ENCODE measurements at places on chromosomes 4 and X. TPM values are rescaled to one million over a fixed set of nuclear protein-coding genes. Genes with fewer than 3 reads are reported as not detected.

Gene TACR3
- polyA plus RNA-seq, result not detected

Gene POU3F4
- not detected for polyA plus RNA-seq

DNA sequence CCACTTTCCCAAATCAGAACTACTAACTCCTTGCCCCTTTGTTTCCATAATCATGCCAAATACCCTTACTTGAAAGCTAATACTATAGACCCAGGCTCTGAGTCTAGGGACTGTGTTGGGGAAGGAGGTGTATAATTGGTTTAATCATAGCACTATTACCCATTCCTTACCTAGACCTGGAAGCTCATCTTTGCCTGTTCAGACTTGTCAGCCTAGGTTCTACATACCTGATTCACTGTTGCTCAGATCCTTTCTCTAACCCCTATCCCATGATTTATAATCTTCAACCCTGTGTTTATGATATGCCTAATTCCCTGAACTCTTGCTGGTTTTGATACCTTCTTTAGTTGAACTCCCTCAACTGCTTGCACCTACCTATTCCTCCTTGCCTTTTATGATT lies 123.1 kb upstream of the GRIA3 start:
- DNase-seq, result no peak

Gene DMRTC1
- not detected for polyA plus RNA-seq

DNA sequence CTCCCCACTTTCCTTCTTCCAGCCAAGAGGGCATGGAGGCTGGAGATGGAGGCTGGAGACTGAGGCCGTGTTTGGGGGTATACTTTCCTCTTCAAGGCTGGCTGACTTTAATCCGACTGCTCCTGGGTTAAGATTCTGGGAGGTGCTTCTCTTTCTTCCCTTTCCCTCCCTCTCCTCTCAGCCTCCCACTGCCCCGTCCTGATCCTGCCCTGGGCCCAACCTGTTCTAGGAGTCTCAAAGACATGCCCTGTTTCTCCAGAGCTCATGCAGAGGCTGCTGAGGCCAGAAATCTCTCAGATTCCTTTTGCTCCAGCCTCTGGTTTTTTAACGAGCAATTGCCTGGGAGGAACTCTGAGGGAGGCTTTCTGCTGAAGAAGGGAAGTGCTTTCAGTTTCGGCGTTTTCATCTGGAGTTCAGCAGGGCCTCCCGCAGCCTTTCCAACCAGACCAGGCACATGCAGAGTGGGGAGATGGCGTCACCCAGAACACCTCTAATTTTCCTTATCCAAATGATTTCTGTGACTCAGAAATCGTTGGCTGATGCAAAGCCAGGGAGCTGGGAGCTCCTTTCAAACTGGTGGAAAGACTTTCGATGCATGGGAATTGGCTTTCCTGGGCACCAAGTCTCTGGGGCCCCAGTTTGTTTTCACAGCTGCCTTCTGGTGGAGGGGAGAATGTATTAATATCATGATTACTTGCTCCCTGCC lies 34.5 kb upstream of the FAM9C start:
- DNase-seq, result peak; percentile 72

DNA sequence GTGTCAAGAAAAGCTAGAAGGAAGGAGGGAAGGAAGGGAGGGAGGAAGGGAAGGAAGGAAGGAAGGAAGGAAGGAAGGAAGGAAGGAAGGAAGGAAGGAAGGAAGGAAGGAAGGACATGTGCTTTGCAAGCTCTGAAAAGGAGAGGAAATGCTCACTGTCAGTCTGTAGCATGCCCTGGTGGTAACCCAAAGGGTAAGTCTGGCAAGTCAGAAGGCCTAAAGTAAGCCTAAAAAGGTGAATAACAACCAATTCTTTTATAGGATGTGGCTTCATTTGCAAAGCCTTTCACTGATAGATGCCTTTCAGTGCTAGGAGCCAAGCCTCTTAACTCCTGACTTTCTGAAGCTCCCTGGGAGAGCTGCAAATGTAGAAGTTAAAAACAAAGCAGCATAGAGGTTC lies 542.6 kb downstream of the CFAP47 start:
- no peak for DNase-seq

DNA sequence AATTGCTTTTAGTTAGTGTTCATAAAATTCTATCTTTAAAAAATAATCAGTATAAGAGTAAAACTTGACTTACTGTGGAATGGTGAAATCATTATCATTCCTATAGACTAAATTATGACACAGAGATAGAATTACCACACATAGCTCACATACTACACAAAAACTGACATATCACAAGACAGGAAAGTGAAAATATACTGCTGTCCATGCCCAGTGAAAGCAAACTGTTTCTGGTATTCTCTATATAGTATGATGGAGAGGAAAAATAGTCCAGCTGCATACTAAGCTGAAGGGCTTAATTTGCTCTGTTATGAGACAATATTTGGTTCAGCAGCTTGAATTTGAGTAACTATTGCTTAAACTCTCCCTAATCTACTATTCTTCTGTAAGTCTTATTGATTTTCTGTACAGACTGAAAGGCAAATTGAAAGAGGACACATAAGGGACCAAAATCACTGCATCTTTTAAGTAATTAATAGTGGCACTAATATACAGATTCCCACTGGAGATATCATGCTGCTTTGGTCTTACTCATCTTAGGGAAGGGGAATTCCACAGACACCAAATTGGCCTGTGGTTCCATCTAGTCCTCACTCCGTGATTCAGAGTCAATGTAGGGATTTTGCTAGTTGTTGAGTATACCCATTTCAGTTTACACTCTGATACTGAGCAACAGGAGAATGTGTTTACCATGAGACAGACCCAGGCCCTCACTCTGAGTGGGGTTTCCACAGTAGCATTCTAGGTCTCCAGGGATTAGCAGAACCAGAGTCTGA lies 47.4 kb upstream of the AGA start:
- no peak for DNase-seq

GRCh38 chr4:103429283-103429682 lies 231.1 kb upstream of the CENPE start:
- no peak for DNase-seq
